ENCODE measurements at places on chromosomes 7 and 10.

- DNase-seq: no peak
Observed at GRCh38 chr10:71014021-71014805, 125.8 kb upstream of the PCBD1 start.

GRCh38 chr7:7785344-7785973 lies 67.1 kb upstream of the RPA3 start:
- no peak for DNase-seq

- DNase-seq: no peak
Observed at GRCh38 chr7:158125091-158125490, 462.5 kb downstream of the PTPRN2 start.

DNA sequence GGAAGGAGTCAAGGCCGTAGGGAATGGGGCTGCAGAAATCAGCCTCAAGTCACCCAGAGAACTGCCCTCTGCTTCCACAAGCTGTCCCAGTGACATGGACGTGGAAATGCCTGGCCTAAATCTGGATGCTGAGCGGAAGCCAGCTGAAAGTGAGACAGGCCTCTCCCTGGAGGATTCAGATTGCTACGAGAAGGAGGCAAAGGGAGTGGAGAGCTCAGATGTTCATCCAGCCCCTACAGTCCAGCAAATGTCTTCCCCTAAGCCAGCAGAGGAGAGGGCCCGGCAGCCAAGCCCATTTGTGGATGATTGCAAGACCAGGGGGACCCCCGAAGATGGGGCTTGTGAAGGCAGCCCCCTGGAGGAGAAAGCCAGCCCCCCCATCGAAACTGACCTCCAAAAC lies 50.2 kb upstream of the PDCD4 start:
- no peak for DNase-seq

- DNase-seq: no peak
Observed at GRCh38 chr7:116198748-116199410, 11.5 kb upstream of the TES start.

All from CD4-positive, alpha-beta T cell treated with Interleukin-6 for 4 hours (primary cell).